Activated T-cell treated with anti-CD3 and anti-CD28 coated beads for 48 hours (primary cell): ENCODE measurements at places on chromosomes 1 and 21.

DNA sequence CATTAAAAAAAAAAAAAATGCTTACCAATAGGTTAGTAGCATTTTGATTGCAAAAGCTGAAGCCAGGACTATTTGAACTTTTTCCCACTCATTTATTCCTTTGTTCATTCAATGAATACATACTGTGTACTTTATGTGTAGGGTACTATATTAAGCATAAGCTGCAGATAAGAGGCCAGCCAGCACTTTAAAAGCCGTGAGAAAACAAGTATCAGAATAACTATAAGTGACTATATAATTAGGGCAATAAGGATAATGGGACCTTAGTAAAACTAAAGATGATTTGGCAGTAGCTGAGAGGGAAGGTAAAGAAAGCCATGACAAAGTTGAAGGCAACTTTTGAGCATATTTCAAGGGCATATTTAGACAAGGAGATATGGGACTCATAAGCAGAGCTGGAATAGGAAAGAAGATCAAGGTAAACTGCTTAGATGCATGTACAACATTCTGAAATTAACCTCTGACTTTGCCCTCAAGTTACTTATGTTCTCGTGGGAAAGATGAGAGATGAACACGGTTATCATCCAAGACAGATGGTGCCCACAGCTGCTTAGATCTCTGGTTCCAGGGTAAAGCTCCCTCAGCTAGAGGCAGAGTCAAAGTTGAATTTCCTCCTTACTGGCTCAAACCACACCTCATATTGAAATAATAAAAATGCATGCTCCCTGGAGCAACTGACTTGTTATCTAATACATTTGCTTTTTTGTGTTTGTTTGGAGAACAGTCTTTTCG is 44.0 kb upstream of the FMO2 start:
- no peak for DNase-seq

DNA sequence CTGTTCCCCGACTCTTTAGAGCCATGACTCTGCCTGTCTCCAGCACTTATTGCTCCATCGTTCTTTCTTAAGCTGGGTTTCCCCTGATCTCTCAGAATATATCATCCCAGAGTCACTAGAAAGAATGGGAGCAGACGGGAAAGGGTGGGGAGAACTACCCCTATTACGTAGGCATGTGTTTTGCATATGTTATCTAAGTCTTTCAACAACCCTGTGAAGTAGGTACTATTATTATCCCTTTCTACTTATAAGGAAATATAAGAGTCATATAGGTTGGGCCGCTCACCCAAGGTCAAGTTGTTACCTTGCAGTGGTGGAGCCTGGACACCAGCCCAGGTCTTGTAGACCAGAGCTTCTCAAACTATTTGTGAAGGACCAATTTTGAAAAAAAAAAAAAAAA is 38.7 kb downstream of the ELF3 start:
- DNase-seq, result no peak

DNA sequence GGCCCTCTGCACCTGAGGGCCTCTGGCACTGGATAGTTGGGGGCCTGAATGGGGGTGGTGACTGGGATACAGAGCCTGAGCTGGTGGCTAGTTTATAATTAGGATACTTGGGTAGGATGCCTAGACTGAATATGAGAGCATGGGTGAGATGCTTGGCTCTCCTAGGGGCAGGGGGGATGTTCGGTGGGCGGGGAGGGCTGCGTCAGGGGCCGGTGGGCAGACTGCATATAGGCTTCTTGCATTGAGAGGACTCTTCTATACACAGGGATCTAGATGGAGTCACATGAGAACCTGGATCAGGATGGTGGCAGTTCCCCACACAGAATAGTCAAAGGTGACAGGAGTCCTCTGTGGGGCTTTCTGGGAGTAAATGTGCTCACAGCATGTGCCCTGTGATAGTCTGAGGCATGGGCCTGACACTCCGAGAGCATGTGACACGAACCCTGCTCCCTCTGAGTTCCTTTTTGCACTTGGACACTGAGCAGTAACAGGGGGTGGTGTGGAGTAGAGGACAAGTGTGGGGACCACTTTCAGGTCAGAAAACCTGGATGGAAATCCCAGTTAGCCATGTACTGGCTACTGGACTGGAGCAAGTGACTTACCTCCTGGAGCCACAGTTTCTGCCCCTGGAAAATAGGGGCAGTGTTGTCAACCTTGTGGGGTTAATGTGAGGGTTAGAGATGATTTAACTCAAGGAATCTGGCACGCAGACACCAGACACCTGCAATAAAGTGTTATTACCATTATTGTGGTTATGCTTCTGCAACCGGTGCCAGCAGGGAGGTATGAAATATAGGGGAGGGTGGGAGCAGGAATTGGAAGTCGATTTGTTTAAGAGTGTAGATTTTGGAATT is 2.2 kb downstream of the MAP7D1 start:
- DNase-seq, result no peak

- DNase-seq, result no peak
These were observed 691.4 kb downstream of the ADGRL2 start for GRCh38 chr1:82492159-82492558.

- no peak for DNase-seq
These were observed 402.7 kb upstream of the DAB1 start for GRCh38 chr1:57826535-57826934.

DNA sequence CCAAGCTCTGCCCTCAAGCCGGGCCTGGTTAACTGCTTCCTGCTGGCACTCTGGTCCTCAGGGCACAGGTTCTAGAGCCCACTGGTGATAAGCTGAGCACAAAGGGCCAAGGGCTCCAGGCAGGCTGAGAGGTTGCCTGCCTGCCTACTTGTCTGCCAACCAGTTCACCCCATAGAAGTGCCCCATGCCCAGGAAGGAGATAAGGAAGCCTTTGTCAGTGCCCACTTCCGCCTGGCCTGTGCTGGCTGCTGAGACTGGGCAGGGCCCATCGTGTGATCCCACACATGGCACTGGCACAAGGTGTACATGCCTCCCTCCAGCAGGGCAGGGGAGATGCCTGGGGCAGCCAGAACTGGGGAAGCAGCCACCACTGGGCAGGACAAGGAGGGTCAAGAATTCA is 24.1 kb downstream of the SLC9A1 start:
- DNase-seq, result no peak

DNA sequence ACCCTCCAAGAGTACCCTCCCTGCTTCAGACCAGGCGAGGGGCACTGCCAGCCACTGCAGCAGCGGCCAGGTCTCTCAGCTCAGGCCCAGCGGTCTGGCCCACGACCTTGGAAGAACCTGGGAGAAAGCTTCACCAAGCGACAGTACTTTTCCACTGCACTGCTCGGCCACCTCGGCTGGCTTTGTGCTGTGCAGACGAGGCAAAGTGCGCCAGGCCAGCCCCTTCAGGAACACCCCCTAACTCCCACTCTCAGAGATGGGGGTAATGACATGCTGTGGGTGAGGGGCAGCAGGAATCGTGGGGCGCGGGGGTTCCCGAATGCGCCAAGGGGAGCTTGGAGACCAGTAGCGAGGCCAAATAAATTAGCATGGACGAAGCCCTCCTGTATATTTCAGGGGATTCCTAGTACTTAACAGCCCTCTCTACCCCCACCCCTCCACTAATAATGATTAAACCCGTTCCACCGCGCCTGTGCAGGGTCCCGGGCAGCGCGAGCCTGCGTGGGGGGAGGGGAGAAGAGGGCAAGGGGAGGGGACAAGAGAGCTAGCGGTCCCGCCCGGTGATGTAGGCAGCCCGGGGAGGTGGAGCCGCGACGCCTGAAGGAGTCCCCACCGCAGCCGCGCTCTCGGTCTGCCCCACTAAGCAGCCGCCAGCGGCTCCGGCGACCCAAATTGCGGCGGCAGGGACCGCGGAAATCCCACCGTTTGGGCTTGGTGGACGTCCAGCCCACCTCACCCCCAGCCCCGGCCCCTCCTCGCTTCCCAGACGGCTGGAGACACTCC is at the start of gene FAM43B:
TSS of gene FAM43B (plus strand) at position 629 of the 783 bp plus-strand sequence. CDS start 401 bp downstream, outside the sequence.
- DNase-seq, result peak; percentile 6

- DNase-seq, result no peak
These were observed 263.5 kb upstream of the PLD5 start for GRCh38 chr1:242787968-242788367.

DNA sequence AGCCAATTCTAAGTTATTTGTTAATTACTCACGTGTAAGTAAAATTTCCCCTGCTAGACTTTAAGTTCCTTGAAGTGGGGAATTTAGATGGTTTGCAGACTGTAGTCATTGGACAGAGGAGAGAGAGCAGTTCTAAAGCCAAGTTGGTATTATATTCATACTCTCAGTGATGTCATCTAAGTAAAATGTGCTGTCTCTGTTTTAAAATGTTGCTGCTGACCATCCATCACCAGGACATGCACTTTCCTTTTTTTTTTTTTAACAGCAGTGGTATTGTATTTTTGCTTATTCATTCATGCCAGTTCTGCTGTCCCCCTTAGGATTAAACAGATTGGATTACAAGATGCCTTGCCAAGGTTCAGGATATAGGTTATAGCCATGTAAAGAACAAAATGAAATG is 2.3 kb downstream of the TTLL7 start:
- DNase-seq, result no peak

DNA sequence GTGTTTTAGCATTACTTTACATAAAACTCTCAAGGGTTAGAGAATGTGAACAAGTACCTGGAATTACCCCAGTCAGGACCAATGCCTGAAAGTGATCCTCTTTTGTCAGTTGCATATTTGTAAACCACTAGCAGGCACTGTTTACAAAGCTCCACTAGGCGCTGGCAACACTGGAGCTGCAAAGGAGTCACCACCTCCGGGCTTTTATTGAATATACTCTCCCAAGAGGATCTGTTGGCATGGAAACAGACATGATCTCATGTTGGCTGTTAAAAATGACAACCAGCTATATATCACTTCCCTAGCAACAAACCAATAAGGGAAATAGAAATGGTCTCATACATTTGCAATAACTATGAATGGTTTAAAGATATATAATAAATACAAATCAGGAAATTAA is 116.0 kb downstream of the TTLL7 start:
- DNase-seq, result no peak

DNA sequence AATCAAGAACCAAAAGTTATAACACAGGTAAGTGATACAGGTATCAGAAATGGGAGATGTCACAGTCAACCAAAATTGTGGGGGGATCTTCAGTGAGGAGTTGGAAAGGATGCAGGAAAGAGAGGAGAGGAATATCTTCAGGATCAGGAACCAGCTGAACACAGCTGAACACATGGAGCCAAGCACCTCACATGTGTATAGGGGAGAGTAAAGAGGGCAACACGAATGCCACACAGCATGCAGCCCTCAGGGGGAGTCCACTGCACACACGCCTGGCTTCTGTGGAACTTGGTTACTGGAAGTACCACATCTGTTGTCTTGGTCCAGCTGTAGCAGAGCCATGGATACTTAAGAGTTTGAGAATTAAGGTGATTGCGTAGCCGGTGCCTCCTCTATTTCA is 218.8 kb downstream of the RGS7 start:
- no peak for DNase-seq

DNA sequence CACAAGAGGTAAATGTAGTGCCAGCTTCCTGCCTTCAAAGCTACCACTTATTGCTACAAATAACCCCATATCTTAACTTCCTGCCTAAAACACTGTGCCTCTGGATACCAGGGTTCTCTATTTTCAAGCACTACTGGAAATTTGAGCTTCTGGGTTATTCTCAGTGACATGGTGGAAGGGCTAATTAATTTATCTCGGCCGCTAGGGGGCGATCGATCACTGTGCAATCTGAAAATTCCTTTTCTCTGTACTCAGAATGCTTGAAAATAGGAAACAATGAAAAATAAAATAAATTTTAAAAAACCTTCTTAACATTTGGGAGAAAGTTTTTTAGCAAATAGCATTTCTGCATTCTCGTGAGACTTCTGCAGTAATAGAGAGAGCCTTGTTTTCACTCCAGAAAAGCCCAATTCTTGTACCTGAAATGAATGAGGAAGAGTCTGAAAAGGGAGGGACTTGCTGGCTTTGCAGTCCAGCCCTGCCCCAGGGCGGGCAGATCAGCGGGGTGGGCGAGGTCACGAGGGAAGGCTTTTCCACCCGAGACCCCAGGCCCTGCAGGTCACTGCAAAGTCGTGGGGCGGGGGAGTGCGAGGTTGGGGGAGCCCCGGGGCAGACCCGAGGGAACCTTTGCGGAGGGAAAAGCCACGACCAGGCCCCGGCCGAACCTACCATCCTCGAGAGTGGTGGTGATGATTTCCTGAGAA is 276.7 kb downstream of the PCP4 start:
- peak; percentile 24 for DNase-seq

- no peak for DNase-seq
These were observed 64.8 kb upstream of the ATP5PO start for GRCh38 chr21:33980276-33980916.

DNA sequence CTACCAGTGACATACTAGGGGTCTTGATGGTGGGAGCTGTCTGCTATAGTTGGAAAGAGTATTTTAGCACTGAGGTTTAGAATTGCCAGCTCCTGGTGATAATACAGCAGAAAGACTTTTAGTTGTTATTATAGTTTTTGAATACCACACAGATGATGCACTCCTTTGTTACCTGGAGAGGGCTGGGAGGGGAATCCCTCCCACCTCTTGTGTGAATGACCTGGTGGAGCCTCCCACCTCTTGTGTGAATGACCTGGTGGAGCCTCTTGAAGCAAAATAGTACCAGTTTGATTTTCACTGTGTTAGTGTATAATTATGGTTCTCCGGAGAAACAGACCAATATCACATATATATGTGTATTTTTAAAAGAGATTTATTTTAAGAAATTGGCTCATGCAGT is 3.3 kb downstream of the DISP1 start:
- no peak for DNase-seq

- DNase-seq, result no peak
These were observed 49.0 kb downstream of the B3GALT5 start for GRCh38 chr21:39661740-39662139.

GRCh38 chr1:58885998-58886397 is 102.2 kb upstream of the JUN start:
- no peak for DNase-seq

DNA sequence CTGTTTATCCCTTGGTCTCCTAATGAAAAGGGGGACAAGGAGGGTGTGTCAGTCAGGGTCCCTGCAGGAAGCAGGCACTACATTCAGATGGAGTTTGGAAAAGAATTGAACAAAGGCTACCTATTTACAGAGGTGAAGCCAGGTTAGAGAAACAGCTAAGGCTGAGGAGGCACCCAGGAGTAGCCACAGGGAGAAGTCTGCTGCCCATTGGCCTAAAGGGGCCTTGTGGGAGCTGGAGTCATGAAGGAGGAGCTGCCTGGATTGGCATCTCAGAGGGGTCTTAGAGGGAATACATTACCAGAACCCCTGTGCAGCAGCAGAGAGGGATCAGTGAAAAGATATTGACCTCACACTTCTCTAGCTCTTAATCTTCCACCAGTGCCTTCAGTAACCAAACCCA is 31.2 kb upstream of the USP24 start:
- no peak for DNase-seq

- no peak for DNase-seq
These were observed 98.8 kb downstream of the MTR start for GRCh38 chr1:236893626-236894545.

- DNase-seq, result peak; percentile 47
These were observed 995 bp downstream of the ID3 start for GRCh38 chr1:23558140-23558871.

GRCh38 chr21:45200581-45201296 is 87.0 kb downstream of the POFUT2 start:
- DNase-seq, result no peak

GRCh38 chr1:23470282-23471070 is 13.5 kb downstream of the ASAP3 start:
- no peak for DNase-seq
